ELF-1 (cell line): ENCODE measurements at places on chromosomes 2 and 18.

DNA sequence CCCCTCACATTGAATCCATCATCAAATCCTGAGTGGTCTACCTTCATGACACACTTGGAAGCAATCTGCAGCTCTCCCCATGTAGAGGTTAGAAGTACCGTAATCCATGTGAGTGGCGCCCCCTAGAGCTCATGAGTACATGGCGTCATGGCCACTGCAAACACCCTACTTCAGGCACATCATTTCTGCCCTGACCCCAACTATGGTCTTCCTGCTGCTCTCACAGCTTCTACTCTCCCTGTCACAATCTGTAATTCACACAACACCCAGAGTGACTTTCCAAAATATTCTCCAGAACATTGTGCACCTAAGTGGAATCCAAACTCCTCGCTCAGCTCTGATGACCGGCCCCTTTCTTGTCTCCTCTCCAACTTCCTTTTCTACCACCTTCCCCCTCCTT lies 141.9 kb downstream of the ANKRD44 start:
- peak; percentile 67 for DNase-seq

- DNase-seq: no peak
Observed at GRCh38 chr18:5817816-5818215, 77.5 kb downstream of the TMEM200C start.

DNA sequence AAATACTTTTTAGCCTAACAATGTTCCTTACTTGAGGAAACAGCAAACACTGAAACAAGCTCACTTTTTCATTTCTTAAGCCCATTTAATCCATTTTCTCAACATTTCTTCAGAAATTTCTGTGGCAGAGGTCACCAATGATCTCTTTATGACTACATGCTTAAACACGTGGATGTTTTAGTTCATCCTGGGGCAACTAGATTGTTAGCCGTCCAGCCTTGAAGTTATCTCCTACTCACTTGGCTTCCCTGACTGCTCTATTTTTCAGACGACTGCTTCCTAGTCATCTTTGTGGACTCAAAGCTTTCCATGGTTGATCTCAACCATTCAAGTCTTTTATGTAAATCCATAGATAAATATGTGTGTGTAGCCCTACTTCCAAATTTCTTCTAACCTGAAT lies 24.1 kb downstream of the CD302 start:
- DNase-seq: no peak

DNA sequence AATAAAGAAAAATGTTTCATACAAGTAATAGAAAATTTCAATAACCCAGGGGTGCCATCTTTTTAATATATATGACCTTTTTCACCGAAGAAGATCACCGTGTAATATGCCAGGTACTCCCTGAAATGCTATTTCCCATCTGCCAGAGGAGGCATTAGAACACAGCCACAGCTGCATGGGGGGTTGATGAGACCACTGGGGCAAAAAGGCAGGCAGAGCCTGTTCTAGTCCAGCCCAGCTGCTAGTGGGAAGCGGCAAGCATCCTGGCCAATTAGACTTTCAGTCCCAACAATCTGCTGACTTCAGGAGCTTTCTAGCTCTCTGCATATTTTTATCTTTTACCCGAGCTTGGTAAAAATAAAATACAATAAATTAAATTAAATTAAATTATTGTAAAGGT lies 362.6 kb downstream of the RIT2 start:
- DNase-seq: no peak

DNA sequence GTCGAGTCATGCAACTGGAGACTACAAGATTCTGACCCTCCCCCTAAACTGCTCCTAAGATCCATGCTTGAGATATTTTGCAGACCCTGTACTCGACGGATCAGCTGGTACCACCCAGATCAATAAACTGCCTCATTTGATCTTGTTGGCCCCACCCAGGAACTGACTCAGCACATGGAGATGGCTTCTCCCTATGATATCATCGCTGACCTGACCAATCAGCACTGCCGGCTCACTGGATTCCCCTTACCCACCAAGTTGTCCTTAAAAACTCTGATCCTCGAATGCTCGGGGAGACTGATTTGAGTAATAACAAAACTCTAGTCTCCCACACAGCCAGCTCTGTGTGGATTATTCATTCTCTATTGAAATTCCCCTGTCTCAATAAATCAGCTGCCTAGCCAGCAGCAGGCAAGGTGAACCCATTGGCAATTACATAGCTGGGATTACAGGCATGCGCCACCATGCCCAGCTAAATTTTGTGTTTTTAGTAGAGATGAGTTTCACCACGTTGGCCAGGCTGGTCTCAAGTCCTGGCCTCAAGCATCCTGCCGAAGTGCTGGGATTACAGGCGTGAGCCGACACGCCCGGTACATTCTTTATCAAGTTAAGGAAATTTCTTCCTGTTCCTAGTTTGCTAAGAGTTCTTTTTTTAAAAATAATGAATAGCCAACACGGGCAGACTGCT lies 43.6 kb downstream of the VPS54 start:
- no peak for DNase-seq
